ENCODE measurements at places on chromosomes 5 and 9.

- DNase-seq = no peak
Measured at GRCh38 chr9:128712451-128713410, 10.4 kb downstream of the PKN3 start.

- DNase-seq = no peak
Measured at GRCh38 chr9:5817862-5818261, 15.1 kb downstream of the ERMP1 start.

DNA sequence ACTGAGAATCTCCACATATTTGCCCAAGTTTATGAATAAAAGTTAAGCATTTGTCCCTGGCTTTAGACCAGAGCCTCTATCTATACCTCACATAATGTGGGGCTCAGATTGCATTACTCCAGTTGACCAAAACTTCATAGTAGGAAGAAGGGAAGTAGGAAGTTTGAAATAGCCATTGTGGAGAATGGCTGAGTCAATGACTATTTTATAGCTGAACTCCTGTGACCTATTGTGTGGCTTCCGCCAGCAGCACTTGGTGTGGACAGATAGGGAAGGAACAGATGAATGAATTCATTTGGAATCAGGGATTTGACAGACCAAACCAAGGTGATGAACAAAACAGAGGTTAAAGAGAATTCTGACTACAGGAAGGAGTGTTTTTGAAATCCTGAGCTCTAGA is 92.9 kb upstream of the LPAR1 start:
- no peak for DNase-seq

- DNase-seq = no peak
Measured at GRCh38 chr5:118778941-118779340, 209.4 kb downstream of the DTWD2 start.

DNA sequence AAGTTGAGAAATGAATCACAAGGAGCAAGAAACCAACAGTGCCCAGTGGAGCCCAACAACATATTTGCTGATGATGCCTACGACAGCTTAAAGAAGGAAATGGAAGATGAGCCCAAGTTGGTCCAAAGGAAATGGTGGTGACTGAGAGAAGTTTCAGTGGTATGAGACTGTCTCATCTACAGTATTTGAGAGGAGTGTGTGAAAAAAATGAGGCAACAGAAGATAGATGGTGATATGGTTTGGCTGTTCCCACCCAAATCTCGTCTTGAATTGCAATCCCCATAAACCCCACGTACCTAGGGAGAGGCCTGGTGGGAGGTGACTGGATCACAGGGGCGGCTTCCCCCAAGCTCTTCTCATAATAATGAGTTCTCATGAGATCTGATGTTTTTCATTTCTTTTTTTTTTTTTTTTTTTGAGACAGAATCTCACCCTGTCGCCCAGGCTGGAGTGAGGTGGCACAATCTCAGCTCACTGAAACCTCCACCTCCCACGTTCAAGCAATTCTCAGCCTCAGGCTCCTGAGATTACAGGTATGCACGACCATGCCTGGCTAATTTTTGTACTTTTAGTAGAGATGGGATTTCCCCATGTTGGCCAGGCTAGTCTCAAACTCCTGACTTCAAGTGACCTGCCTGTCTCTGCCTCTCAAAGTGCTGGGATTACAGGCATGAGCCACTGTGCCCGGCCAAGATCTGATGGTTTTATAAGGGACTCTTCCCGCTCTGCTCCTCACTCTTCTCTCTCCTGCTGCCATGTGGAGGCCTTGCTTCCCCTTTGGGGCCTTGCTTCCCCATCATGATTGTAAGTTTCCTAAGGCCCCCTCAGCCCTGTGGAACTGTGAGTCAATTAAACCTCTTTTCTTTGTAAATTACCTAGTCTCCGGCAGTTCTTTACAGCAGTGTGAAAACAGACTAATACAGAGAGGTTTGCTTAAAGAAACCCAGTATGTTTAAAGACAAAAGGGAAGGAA is 30.2 kb downstream of the EFCAB9 start:
- no peak for DNase-seq

GRCh38 chr5:68250661-68251298 is 35.2 kb downstream of the PIK3R1 start:
- DNase-seq = no peak

DNA sequence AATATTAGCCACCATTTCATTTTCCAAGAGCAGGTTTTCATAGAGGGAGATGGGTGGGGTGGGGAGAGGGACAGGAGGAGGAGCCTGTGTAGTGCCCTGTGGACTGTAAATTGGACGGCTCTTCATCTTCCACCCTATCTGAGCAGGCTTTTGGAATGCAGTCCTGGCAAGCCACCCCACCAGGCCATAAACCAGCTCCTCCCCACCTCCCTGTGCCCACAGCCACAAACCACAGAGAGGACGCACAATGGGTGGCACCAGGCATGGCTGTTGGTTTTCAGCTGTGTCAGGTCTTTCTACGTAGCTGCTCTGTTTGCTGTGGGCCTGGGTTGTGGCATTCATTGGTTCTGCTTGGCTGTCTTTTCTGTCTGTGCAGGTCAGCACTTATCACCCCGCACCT is 58.0 kb downstream of the PLAC8L1 start:
- DNase-seq = no peak

GRCh38 chr5:151699071-151699901 is 12.6 kb upstream of the SPARC start:
- peak; percentile 90 for DNase-seq

DNA sequence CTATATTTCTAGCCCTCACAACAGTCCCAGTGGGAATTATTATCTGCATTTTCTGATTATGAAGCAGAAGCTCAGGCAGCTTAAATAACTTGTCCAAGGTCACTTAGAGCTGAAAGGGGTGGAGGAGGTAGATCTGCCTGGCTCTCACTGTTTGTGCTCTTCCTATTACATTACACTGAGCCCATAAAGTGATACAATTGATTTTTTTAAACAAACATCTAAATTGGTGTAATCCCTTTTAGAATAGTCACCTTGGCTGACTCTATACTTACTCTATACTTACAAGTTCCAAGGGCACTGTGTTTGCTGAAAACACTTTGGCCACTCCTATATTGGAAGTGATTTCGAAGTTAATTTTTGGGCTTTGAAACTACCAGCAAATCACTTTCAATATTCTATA is 144.7 kb downstream of the APBA1 start:
- no peak for DNase-seq

DNA sequence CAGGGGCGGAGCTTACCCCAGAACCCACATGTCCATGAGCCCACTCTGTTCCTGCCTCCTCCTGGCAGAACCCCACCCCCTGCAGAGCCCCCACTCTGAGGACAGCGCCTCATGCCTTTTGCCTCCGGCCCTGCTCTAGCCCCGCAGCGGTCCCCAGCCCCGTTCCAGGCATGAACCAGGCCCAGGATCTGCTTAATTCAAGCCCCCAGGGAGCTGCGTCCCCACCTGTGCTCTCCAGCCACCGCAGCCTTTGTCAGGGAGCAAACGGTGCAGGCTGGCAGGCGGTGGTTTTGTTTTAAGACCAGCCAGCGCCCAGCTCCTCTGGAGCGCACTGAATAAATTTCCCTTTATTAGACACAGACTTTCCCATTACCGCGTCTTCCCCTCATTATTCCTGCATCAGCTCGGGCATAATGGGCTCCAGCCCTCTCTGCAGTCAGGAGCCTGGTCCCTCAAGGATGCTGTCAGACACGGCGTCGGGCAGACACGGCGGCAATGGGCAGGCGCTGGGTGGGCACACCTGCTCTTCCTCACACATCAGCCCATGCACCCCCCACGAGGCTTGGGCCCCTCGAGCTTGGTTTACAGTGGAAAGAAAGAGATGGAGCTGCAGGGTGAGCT is 137.6 kb downstream of the OLFM1 start:
- DNase-seq = no peak

DNA sequence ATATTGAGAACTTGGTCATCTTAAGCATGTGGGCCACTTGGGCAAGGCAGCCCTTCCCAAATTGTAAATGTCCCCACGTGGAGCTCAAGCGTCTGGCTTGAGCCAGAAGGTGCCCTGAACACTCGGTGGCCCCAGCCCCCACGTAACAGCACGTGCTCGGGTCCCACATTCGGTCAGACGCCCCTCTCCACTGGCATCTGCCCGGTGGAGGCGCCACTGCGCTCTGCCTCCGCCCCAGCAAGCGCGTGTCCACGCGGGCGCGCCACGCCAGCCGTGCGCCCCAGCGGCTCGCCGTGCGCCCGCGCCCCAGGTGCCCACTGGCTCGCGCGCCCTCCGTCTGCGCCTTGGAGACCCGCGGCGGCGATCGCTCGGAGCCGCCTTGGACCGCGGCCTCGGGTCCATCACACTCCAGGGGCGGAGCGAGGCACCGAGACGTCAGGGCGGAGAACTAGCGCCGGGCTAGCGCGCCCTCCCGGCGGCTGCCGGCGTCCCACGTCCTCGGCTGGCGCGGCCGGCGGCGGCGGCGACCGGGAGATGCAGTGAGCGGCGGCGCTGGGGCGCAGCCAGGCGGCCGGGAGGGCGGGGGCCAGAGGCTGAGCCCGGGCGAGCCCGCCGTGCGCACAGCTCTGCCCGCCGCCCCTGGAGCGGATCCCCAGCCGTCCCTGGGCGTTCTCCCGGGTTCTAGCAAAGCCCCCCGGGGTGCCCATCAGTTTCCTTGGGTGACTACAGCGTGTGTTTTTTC is at the start of gene PALM2AKAP2:
PALM2AKAP2 (plus strand) TSS at position 488 of the 742 bp plus-strand sequence. CDS start 291 bp downstream, outside the sequence.
- no peak for DNase-seq

GRCh38 chr9:71144495-71144894 is 23.1 kb upstream of the TRPM3 start:
- DNase-seq = no peak

DNA sequence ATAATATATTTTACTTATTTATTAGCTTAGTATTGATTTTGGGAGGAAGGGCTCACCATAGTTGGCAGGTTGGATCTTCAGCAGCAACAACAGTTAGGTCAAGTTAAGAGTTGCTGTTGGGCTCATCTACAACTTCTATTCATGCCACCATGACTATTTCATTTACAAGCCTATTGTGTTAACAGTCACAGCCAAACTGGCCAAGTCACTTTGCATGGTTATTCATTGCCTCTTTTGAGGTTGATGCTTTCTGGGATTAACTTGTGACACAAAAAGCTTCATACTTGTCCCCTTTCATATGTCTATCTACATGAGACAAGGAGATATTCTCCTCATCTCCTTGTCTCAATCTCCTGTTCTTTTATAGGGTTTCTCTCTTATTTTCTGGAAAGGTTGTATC is 98.3 kb downstream of the WDR70 start:
- no peak for DNase-seq

GRCh38 chr9:1198085-1198484 is 147.9 kb downstream of the DMRT2 start:
- DNase-seq = no peak

GRCh38 chr9:137276473-137277328 is 825 bp upstream of the TOR4A start:
- DNase-seq = no peak

DNA sequence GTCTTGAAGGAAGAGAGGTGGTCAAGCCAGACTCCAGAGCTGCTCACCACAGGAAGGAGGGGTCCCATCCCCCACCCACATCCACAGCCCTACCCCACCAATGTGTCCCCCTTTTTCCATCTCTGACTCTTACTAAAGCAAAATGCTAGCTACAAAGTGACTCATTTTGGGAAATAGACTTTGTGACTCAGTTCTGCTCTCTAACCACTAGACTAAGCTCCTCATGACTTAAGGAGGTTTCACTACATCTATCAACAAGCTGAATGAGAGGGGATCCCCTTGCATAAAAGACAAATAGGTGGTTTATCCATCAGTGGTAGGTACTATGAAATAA is 35.1 kb upstream of the ADRB2 start:
- no peak for DNase-seq

DNA sequence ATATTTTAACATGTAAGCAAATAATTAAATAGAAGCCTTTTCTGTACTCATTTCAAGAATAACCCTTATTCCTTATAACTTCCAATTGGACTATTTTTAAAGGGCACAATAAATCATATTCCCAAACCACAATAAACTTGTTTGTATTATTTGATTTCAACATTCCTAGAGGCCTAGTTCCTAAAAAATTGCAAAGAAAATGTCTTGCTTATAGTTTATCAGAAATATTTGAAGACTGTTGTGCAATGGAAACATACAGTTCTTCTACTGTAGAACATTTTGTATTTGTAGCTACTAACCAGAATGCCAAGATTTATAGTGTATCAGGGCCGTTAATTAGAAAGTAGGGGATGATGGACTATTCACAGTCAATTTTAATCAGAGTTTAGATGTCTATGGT is 1037.0 kb upstream of the CDH18 start:
- no peak for DNase-seq

DNA sequence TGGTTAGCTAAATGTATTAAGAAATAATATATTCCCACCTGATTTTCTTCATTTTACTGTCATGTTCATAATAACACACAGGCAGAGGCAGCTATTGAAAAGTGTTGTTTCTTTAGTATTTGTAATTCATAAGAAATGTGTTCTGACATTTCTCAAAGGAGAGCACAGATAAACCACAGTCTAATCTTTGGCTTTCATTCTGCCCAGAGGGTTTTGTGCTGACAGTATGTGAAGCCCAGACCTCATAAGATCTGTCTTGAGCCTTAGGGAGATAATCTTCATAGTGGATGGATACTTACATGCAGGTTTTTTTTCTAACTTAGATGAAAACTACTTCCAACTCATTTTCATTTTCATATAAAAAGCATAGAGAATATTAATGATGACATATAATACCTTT is 206.1 kb downstream of the CHSY3 start:
- DNase-seq = no peak
